ENCODE measurements at places on chromosomes 1 and 21.

- DNase-seq = no peak
Measured at GRCh38 chr1:219564109-219564508, 48.8 kb downstream of the ZC3H11B start.

DNA sequence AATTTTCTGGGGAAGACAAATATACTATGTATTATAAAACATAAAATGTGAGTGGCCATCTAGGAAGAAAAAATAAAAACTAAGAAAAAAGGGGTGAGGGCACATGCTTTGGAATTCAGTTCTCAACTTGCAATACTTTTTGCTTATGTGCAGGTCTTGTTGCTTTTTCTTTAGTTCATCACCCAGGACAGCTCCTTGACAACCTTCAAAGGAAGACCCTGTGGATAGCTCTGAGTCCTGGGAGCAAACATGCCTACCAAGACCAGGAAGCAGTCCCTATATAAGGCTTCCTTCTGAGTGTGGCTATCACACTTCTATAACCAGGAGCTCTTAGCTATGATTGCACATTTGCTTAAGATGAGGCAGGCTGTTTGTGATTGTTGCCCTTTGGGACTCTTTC lies 78.0 kb downstream of the WDR64 start:
- DNase-seq = no peak

GRCh38 chr1:6014130-6014999 lies 22.1 kb upstream of the NPHP4 start:
- no peak for DNase-seq

DNA sequence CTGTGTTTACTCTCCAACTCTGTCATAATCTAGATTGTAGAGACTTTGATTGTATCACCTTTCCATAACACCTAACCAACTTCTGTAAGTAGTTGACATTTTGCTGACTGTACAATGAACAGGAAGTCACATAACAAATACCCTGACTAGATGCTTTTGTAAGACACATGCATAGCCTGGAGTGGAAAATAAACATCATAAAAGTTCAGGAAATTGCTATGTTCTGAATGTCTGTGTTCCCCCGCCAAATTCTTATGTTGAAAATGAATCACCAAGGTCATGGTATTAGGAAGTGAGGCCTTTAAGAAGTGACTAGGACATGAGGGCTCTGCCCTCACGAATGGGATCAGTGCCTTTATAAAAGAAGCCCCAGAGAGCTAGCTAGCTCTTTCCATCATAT lies 40.4 kb upstream of the ZSWIM5 start:
- DNase-seq = no peak

GRCh38 chr1:114208106-114208505 lies 54.4 kb upstream of the SYT6 start:
- no peak for DNase-seq

DNA sequence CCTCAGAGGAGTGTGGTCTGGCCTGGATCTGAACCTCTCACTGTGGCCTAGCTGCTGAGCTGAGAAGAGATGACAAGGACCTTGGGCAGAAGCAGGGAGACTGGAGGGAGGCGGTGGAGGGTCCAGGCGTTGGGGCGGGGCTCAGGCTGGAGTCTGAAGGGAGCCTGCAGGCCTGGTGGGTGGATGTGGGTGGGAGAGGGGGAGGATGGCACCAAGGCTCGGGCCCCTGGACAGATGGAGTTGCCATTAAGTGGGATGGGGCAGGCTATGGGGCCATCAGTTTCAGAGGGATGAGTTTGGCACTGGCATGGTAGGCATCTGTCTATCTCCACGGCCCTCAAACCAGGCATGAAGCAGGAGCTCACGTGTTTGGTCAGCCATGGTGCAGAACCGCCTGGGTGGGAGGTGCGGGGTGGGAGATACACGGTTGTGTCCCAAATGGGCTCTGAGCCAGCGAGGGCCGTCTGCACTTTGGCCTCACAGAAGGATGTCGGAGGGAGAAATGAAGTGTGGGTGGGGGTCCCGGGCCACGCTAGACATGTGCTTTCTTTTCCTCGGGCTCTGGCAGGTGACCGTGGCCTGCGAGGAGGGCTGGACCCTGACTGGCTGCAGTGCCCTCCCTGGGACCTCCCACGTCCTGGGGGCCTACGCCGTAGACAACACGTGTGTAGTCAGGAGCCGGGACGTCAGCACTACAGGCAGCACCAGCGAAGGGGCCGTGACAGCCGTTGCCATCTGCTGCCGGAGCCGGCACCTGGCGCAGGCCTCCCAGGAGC lies 23.6 kb downstream of the PCSK9 start:
- no peak for DNase-seq

GRCh38 chr21:36103434-36103833 lies 31.4 kb upstream of the CBR3 start:
- DNase-seq = no peak

DNA sequence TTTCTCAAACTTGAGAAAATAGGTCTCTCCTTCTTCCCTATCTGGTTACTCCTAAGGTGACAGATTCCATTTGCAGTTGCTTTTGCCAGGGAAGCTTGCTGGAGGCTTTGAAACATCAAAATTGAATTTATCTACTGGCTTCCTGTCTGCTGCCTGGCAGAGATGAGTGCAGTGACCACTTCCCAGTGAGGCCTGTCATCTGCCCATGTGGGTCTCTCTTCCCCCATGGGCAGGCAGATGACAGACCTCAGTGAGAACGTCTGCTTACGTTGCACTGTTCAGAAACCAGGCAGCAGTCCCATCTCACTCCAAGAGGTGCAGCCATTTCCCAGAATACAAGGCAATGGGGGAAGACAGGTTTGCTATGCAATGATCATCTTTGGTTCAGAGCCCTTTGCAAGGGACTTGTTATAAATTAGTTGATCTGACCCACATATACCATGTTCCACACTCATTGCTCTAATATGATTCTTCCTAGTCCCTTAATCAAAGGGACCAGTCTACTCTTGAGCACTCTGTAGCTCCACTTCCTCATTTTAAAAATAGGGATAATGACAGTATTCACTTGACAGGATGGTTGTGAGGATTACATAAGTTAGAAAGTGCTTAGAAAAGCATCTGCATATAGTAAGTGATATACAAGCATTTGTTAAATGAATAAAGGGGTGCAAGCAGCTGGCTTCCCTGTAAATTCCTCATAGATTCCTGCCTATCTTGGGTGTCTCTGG lies 10.6 kb downstream of the PGBD5 start:
- DNase-seq = no peak

GRCh38 chr1:115467196-115467595 lies 129.1 kb upstream of the NGF start:
- no peak for DNase-seq

DNA sequence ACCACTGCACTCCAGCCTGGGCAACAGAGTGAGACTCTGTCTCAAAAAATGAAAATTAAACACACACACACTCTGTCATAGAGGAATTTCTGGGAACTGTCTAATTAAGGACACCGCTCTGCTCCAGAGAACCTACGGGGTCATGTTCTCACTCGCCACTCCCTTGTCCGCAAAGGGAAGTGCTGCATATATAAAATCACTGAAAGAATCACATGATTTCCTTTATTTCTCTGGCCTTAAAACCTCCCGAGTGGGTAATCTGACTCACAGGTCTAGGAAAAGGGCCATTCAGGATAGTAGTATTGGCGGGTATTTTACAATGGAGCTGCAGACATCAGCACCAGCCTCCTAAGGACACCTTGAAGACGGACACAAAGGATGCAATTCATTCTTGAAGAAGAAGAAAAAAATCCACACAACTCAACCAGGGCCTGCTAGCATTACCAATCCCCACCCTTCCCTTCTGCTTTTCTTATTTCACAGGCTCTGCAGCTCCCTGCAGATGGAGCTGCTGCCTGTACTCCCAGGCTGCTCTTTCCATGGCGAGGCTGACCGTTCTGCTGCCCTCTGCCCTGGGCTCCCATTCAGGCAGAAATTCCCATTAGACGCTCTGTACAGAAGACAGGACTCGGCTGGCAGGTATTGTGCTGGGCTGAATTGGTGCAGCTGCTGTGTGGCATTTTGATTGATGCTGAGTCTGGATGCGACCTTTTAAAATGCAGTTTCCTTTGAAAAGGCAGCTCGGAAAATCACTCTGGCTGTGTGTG lies 53.3 kb upstream of the FAM89A start:
- no peak for DNase-seq

DNA sequence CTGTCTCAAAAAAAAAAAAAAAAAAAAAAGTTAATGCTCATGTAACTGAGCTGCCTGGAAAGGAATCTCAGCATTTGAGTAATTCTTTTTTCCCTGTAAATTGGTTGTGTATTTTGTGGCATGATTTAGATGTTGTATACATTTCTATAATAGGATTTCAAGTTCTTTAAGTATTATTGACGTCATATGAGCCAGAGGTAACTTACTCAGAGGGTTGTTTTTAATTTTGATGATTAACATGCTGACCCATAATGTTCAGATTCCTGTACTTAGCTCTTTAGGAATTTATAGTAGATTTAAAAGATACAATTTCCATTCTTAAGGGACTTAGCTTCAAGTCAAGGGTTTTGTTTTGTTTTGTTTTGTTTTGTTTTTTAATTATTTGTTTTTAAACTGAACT lies 120.4 kb downstream of the CACHD1 start:
- no peak for DNase-seq

DNA sequence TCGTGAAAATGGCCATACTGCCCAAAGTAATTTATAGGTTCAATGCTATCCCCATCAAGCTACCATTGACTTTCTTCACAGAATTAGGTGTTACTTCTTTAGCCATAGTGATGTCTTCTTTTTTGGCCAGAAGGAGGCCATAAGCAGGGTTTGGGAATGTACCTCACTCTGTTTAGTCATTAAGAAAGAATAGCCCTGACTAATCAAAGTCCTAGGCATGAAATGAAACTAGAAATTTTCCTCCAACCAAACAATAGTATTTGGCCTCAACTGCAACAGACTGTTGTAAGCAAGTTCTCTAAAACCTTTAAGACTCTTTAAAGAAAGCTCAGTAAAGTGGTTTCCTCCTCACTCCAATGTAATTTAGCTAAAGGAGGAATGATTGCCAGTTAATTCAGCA lies 163.9 kb downstream of the AKT3 start:
- DNase-seq = no peak

- peak; percentile 85 for DNase-seq
Measured at GRCh38 chr1:157156058-157156541, 17.9 kb upstream of the ETV3 start.

GRCh38 chr21:43639470-43640353 lies 19.6 kb downstream of the HSF2BP start:
- no peak for DNase-seq

DNA sequence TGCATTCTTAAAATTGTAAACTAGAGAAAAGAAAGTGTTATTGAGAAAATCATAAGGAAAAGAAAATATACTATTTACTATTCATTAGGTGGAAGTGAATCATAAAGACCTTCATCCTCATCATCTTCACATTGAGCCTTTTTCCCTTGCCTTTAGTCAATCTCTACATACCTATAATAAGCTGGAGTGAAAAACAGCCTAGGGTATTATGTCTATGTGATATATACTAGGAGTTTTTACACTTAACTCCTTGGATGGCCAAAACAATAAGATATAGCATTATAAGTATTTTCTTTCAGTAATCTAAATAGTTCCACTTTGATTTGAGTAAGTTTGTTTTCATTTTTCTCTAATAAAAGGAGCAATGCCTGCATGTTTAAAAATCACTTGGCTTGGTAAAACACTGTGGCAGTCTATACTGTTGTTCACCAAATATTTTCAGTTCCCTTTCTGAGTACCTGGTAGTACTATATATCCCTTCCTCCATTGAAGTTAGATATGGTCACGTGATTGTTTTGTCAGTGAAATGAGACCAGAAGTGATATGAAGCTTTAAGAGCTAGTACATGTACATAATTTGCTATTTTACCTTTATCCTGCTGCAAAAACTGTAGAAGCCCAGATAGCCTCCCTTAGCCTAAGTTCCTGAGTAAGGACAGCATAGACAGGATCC lies 78.3 kb downstream of the CLEC20A start:
- DNase-seq = no peak

GRCh38 chr1:9181176-9181906 lies 52.4 kb upstream of the GPR157 start:
- peak; percentile 80 for DNase-seq

DNA sequence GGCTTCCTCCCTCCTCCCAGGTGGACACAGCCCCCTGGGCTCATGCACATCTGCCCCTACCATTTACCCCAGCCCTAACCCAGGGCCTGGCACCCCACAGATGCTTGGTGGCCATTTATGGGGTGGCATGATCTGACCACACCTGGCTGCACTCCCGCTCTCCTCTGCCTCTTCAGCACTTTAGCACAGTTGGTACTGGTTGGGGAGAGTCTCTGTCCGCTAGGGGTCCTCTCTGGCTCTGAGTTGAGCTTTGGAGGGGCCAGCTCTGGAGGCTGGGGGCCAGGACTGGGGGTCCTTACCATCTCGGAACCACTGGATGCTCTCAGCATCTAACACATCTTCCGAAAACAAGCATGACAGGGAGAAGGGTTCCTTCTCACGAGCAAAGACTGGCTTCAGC lies 17.4 kb downstream of the MYOM3 start:
- no peak for DNase-seq

DNA sequence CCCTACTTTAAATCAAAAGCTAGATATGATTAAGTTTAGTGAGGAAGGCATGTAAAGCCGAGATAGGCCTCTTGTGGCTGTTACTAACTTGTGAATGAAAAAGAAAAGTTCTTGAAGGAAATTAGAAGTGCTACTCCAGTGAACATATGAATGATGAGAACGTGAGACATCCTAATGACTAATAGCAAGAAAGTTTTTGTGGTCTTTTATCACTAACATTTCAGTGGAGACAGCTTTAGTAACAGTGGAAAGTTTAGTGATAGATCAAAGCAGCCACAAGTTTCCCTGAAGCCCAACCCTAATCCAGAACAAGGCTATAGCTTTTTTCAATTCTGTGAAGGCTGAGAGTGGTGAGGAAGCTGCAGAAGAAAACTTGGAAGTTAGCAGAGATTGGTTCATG lies 73.6 kb upstream of the LRRC8B start:
- no peak for DNase-seq

- no peak for DNase-seq
Measured at GRCh38 chr21:45532826-45533360, 9.3 kb downstream of the SLC19A1 start.

DNA sequence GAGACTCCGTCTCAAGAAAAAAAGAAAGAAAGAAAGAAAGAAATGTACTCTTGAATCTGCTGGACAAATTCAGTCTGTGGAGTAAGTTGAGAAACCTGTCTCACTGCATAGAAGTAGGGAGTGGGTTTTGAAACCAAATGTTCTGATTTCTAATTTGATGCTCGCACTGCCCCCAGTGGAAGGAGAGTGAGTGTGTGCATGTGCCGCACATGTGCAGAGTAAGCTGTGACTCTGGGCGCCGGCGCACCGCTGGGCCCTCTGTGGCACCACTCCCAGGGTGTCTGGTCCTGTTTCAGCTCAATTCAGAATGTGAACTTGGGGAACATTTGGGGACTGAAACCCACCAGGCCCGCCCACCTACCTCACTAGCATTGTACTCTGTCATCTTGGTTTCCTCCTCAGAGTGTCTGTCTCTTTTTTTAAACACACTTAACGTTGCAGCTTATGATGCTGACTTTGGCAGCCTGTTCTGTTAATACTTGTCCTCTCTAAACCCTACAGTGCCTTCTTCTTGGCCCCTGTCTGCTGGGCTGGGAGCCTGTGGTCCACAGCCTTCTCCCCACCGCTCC lies 104.6 kb downstream of the CACNA1E start:
- no peak for DNase-seq

- no peak for DNase-seq
Measured at GRCh38 chr1:36397083-36397377, 678 bp downstream of the LSM10 start.

- DNase-seq = no peak
Measured at GRCh38 chr1:176789571-176790090, 326.7 kb downstream of the PAPPA2 start.

Measured in CD4-positive, alpha-beta T cell treated with Interleukin-17A for 4 hours (primary cell).